ENCODE measurements at places on chromosomes 4 and X. TPM values are rescaled to one million over a fixed set of nuclear protein-coding genes. Genes with fewer than 3 reads are reported as not detected.

Gene DNAAF6
- total RNA-seq = not detected

Gene MAP3K15
- 0.13 TPM for total RNA-seq

Gene CA5B
- total RNA-seq = 3.9 TPM

Gene GLRA3
- total RNA-seq = not detected

Gene ZFP92
- 0.39 TPM for total RNA-seq

Gene CT55
- not detected for total RNA-seq

Gene EXOC1L
- not detected for total RNA-seq

Gene NKX6-1
- 0.56 TPM for total RNA-seq

Gene SPARCL1
- 1.0 TPM for total RNA-seq

Gene BBS7
- total RNA-seq = 10.7 TPM

Gene ADH7
- total RNA-seq = not detected

Measured in epithelial cell of alveolus of lung (primary cell).